ENCODE measurements at places on chromosomes 5 and 9.

DNA sequence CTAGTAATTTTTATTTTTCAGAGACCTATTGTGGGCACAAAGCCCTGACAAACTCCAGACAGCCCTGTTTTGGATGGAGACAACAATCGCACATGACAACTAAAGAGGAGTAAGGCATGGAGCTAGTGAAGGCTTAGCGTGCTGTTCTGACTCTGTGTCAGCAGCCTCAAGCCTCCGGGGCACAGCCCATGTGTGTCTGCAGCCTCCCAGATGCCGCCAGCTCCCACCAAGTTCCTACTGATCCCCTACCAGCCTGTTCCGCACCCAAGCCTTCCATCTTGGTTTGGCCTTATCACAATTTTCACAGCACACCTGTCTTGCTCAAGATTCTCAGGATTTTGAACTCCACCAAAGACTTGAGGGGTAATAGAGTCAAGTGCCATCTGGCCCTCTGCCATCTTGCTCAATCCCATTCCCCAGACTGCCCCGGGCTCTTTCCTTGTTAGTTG is 70.3 kb upstream of the SH3PXD2B start:
- no peak for DNase-seq

GRCh38 chr5:89016741-89017303 is 133.8 kb upstream of the MEF2C start:
- DNase-seq, result no peak

- no peak for DNase-seq
These were observed 216.2 kb upstream of the IER5L start for GRCh38 chr9:129394061-129394885.

DNA sequence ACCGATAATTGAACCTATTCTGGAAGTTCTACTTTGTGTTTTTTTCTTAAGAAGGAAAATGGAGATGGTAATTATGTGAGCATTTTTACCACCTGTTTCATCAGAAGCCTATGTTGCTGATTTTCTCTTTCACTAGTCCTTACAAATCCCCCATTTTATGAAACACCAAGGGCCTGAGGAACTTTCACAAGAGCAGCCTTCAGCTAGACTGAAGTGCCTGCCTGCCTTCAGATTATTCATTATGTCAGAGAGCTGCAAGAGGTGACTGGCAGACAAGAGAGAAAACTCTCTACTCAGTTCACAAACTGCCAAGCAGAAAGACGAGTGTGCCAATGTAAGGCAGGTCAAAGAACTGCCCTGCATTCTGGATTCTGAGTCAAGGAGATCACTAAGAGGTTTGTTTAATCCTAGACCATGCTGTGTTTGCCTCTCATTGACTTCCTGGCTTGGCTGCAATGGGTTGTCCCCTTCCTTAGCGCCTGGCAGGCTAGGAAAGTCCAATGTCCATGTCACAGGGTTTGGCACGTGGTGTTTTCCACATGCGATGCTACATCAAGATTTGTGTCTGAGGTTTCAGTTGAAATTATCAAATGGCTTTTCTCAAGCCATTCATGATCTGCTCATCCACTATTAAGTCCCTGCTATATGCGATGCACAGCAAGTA is 143.3 kb downstream of the CDC42SE2 start:
- DNase-seq, result no peak

DNA sequence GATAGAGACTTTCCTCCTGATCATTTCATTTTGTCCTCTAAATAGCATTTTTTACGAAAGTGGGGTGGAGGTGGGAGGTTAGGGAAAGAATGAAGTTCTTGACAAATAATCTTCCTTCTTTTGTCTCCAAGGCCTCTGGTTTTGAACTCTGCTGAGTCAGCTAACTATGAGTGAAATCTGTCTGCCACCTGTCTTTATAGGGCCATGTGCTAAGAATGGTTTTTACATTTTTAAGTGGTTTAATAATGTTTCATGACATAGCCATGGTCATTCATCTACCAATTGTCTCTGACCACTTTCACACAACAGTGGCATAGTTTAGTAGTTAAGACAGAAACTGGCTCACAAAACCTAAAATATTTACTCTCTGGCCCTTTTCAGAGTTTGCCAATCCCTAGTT is 7.6 kb downstream of the MAN2A1 start:
- no peak for DNase-seq

DNA sequence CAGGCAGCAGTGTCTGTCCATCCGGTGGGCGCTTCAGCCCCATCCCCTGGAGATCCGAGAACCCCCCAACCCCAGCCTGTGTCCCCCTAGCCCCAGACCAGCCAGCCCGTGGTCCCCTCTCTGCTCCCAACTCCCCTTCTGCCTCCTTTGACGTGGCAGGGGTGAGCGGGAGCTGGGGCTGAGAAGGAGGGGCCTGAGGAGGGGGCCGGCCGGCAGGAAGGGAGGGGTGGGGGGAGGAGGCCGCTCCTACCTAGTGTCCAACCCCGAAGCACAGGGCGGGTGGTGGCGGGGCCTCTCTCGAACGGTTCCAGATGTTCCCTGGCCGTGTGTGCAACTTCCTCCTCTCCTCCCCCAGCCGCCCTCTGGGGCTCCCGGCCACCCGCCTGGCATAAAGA is 31.0 kb downstream of the GOLGA2 start:
- no peak for DNase-seq

GRCh38 chr9:104794070-104794469 is 30.1 kb downstream of the NIPSNAP3B start:
- DNase-seq, result no peak

DNA sequence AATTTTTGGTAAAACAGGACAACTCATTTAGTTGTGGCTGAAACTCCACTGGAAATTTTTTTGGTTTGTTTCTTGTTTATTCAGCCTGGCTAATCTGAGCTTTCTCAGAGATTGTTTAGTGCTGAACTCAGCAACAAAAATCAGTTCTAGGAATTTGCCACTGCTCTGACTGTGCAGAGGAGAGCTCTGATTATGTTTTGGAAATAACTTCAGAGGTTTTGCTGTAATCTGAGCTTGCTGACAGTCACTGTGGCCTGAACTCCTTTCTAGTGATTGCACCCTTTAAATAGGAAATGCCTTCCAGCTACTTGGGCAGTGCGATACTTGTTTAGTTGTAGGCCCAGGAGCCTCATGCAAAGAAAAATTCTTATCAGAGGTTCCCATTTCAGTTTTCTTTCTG is 60.2 kb downstream of the OSTF1 start:
- no peak for DNase-seq

DNA sequence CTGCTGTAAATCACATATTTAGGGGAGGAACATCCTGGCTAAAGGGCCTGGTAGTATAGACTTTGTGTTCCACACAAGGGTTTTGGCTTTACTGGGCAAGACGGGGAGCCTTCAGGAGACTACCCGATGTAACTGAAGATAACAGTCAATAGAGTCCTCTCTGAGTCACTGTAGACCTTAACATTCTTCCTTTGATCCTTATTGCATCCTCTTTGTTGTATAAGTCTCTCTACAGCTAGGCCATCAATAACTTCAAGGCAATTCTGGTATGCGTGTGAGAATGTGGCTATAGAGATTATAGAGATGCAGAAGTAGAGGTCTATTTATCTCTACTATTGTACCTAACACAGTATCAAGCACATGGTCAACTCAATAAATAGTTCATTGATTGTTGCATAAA is 67.3 kb upstream of the STK32A start:
- no peak for DNase-seq

DNA sequence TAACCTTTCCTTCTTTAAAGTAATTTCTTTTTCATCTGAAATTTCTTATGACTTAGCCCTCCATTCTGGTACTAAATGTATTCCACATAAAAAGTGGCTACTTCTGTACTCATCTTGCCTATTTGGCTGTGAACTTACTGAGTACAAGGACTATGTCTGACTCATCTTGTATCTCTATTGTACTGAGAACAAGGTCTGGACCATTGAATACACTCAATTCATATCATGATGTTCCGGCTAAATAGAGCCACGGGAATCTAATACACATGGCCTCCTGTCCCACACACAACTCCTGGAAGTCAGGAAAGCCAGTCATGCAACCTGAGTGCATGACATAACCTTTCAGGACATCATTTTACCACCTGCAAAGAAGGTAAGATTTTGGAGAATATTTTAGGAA is 203.9 kb downstream of the PLK2 start:
- DNase-seq, result no peak

DNA sequence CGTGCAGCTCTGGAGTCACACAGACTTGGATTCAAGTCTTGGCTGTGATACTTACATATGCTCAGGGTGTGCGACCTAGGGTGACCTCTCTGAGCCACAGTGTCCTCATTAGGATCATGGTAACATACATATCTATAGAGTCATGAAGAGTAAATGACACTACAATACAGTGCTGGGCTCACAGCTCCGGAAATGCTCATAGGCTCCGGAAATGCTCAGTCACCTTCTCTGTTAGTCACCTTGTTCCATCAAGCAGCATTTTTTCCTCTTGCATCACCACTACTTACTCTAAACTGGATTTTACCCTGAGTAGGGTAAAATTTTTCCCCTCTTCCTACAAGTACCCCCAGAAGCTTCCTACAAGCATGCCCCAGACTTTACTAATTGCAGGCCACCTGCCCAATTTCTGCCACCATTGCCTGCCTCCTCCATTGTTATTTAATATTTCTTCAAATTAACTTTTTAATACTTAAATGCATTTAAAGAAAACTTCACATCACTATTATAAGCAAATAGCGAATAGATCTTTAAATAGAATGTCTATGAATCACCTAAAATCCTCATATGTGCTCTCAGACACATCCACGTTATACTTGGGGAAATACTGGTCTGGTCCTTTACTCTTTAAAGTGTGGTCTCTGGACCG is 147.6 kb upstream of the SPRY4 start:
- DNase-seq, result peak; percentile 19

DNA sequence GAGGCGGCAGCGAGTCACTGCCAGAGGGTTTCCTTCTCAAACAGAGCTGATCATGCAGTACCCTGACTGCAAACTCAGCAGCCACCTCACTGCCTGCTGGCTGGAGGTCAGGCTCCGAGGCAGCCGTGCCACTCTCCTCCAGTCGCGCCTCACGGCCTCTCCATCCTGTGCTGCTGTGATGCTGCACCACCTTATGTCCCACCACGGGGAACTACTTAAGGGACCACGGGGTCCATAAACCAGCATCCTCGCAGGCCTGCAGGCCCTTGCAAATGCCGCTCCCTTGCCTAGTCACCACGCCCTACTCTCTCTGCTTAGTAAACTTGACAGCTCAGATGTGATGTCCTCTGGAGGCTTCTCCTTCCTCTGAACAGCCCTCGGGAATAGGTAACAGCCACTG is 99.2 kb downstream of the CRB2 start:
- no peak for DNase-seq

GRCh38 chr5:35115920-35116319 is 68.2 kb upstream of the AGXT2 start:
- DNase-seq, result no peak

DNA sequence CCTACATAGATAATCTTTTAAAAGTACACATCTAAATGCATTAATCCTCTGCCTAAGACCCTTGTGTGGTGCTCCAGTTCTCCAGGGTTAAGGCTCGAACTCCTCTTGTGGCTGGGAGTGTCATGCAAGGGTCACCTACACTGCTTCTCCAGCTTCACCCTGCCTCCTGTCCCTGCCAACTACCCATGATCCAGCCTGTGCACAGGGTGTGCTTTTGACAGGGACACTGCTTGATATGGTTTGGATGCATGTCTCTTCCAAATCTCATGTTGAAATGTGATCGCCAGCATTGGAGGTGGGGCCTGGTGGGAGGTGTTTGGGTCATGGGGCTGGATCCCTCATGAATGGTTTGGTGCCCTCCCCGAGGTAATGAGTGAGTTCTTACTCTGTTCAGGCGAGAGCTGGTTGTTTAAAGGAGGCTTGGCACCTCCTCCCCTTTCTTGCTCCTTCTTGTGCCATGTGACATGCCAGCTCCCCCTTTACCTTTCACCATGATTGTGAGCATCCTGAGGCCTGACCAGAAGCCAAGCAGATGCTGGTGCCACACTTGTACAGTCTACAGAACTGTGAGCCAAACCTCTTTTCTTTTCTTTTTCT is 48.5 kb downstream of the SLC22A5 start:
- DNase-seq, result no peak

DNA sequence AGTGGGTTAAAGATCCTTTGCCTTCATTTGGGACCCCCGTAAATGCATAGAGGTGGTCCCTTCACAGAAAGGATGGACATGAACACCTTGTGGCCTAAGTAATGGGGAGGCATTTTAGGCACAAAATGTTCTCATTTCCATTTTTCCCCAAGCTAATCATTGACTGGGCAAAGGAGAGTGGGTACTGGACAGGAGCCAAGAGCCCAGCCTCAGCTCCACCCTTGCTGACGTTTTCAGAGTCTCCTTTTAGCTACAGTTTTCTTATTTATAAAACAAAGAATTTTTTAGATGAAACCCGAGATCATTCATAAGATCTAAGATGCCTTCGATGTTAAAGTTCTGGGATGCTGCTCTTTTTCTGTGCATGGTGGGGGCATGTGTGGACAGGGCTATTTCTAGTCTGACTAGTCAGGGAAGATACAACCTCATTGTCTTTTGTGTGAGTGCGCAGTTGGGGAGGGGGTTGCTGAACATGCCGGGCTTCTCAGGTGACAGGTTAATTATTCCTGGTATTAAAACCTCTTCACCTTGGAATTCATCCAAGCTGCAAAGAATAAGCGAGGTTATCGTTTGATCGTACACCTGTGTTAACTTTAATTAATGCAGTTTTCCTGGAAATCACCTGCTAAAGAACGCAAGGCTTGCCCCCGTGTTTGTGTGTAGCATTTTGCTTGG is 48.4 kb downstream of the ADAMTS16 start:
- no peak for DNase-seq

GRCh38 chr9:3793971-3794383 is 268.2 kb upstream of the RFX3 start:
- DNase-seq, result no peak

DNA sequence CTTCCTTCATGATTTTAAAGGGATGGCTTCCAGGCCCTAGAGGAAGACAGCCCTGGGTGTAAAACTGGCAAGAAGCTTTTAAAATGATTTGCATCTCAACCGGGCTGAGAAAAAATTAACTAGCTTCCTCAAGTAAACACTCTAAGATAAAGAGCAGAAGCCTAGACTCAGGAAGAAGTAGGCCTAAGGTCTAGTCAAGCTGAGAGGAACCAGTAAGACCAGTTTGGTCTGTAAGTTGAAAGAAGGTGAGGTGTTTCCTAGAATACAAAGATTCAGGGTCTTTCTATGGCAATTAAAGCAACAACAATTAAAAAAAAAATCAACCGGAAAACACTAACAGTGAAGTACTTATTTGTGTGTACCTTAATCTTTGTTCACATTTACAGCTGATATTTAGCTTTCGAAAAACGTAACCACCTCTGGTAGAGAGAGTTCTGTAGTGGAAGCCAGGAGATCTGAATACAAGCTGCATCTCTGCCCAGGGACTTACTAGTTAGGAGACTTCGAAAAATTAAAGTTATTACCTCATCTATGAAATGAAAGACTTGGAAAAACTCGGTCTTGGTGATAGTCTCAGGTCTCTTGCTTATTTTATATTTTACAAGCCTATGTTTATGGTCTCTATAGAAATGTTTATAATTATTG is 75.7 kb downstream of the TUSC1 start:
- no peak for DNase-seq
